ENCODE measurements at places on chromosomes 3 and 15. TPM values are rescaled to one million over a fixed set of nuclear protein-coding genes. Genes with fewer than 3 reads are reported as not detected.
A peak's percentile ranks its signal among the peaks of the same experiment; 100 is the strongest.

DNA sequence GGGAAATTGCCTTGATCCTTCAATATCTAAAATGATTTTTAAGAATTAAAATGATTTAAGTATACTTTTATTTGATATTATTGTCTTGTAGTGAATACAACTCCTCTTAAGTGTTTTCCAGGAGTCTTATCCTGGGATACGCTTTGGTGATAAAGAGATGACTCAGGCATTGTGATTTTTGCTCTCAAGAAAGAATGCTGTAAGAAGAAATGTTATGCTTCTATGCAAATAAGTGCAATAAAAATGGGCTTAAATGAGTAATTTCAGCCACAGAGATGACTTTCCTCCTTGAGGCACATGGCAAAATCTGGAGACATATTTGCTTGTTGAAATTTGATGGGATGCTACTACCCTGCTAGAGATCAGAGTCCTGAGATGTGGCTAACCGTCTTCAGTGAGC, 358.6 kb upstream of the BCHE start:
- no peak overlapping the region for H3K4me3 ChIP-seq
- no peaks in the 10 kb centered on the region for H3K36me3 ChIP-seq
- no peak for DNase-seq

DNA sequence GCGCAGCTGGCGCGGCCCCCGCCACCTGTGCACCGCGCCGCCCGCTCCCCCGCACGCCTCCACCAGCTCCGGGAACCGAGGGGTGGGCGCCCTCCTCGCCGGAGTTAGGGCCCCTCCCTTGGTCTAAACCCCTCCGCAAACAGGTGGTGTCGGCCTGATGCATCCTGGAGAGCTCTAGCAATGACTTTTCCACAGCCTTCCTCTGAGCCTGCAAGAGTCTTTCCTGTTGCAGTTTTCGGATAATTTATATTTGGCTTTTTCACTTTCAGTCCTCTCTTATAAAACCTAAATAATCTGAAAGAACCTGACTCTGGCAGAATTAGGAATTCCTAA, 334 bp upstream of the IGSF11 start:
- no peaks in the 10 kb centered on the region for H3K36me3 ChIP-seq
- H3K27ac ChIP-seq, result peak overlapping the region; percentile 85
- no peak for DNase-seq
- no peaks in the 10 kb centered on the region for H3K27me3 ChIP-seq
- H3K4me3 ChIP-seq, result peak overlapping the region; percentile 58

GRCh38 chr3:37229291-37229690, 54.9 kb upstream of the LRRFIP2 start:
- H3K27me3 ChIP-seq, result no peaks in the 10 kb centered on the region
- no peak overlapping the region for H3K27ac ChIP-seq
- H3K36me3 ChIP-seq, result no peaks in the 10 kb centered on the region
- no peak overlapping the region for H3K4me3 ChIP-seq

GRCh38 chr15:44535523-44536301, 1.2 kb upstream of the EIF3J start:
- peaks cover 23% of the 10 kb centered on the region for H3K4me1 ChIP-seq
- peak overlapping the region; percentile 64 for H3K4me3 ChIP-seq
- no peak for DNase-seq
- H3K36me3 ChIP-seq, result peaks cover 5% of the 10 kb centered on the region
- no peaks in the 10 kb centered on the region for H3K27me3 ChIP-seq
- H3K27ac ChIP-seq, result peak overlapping the region; percentile 98

DNA sequence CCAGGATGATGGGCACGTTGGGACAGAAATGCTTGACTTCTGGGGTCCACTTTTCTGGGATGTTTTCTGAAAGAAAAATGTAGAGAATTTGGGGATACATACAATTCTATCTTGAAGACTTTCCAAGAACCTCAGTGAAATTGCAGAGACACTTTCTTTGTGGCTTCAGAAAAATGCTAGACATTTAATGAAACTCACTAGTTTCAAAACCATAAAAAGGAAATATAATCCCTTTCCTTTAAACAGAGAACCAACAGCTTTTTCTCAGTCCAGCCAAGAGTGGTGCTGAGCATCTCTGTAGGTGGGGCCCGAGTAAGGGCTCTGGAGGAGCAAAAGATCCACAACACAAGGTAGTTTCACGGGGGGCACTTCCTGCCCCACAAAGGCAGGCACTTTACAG, 4.4 kb upstream of the GPX1 start:
- no peaks in the 10 kb centered on the region for H3K4me1 ChIP-seq
- H3K4me3 ChIP-seq, result no peak overlapping the region
- H3K36me3 ChIP-seq, result peaks cover 58% of the 10 kb centered on the region
- no peaks in the 10 kb centered on the region for H3K27me3 ChIP-seq
- no peak for DNase-seq

GRCh38 chr3:159892171-159892795, 96.4 kb upstream of the IL12A start:
- no peaks in the 10 kb centered on the region for H3K27me3 ChIP-seq
- no peaks in the 10 kb centered on the region for H3K36me3 ChIP-seq
- peaks cover 3% of the 10 kb centered on the region for H3K4me1 ChIP-seq

- no peaks in the 10 kb centered on the region for H3K36me3 ChIP-seq
- no peak for DNase-seq
- no peak overlapping the region for H3K27ac ChIP-seq
Measured at GRCh38 chr3:14352002-14352627, 50.3 kb upstream of the SLC6A6 start.

- H3K4me1 ChIP-seq, result no peaks in the 10 kb centered on the region
- no peaks in the 10 kb centered on the region for H3K27me3 ChIP-seq
- no peak overlapping the region for H3K27ac ChIP-seq
Measured at GRCh38 chr3:162743091-162743490, 1246.5 kb downstream of the OTOL1 start.

- H3K4me3 ChIP-seq, result no peak overlapping the region
- DNase-seq, result no peak
- no peaks in the 10 kb centered on the region for H3K27me3 ChIP-seq
- no peak overlapping the region for H3K27ac ChIP-seq
Measured at GRCh38 chr15:27690290-27690689, 408.8 kb downstream of the OCA2 start.

DNA sequence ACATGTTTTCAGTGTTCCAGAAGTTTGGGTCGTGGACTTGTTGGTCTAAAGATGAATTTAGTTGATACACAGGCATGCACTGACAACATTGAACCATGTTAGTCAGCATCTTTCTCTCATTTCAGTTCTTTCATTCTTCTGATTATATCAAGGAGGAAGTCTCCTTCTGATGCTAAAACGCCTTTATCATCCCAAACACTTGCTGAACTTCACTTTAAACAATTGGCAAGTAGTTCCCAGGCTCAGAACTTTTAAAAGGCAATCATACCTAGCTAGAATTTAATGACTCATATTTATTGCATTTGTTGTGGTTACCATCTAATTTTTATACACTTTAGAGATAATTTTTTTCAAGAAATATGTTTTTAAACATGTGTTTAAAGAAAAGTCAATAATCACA, 15.9 kb downstream of the LMCD1 start:
- no peaks in the 10 kb centered on the region for H3K36me3 ChIP-seq
- H3K27me3 ChIP-seq, result no peaks in the 10 kb centered on the region
- no peaks in the 10 kb centered on the region for H3K4me1 ChIP-seq

DNA sequence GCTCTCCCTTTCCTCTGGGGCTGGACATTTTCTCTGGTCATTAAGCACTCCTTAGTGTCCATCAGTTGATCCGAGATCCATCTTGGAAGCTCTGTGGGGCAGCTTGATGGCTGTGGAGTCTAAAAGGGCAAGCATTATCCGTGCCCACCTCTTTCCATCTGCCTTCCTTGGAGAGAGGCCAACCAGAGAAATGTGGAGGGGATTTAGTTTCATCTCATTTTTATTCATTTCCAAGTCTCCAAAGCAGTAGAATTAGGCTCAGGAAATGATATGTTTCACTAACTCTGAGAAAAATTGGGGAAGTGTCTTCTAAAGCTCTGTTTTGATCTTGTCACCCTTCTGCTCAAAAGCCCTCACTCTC, 95.9 kb upstream of the KLHL25 start:
- no peak for DNase-seq
- H3K27me3 ChIP-seq, result no peaks in the 10 kb centered on the region
- H3K27ac ChIP-seq, result no peak overlapping the region
- H3K36me3 ChIP-seq, result no peaks in the 10 kb centered on the region
- H3K4me1 ChIP-seq, result no peaks in the 10 kb centered on the region

- H3K27ac ChIP-seq, result no peak overlapping the region
- no peaks in the 10 kb centered on the region for H3K36me3 ChIP-seq
- H3K4me1 ChIP-seq, result no peaks in the 10 kb centered on the region
- no peaks in the 10 kb centered on the region for H3K27me3 ChIP-seq
- H3K4me3 ChIP-seq, result no peak overlapping the region
Measured at GRCh38 chr3:168155303-168155702, 59.6 kb upstream of the GOLIM4 start.

Gene LIPC
- total RNA-seq, result 1.6 TPM

Gene HTR3E
- total RNA-seq, result not detected

Gene GASK1A
- total RNA-seq, result 2.5 TPM

Gene TMEM108
- total RNA-seq, result 0.46 TPM

Gene C3orf70
- total RNA-seq, result 0.46 TPM

Gene NKTR
- 42.0 TPM for total RNA-seq

Gene C3orf22
- total RNA-seq, result not detected

Gene NRG4
- 31.2 TPM for total RNA-seq

Gene FAM131A
- total RNA-seq, result 4.0 TPM

Gene MYO5C
- total RNA-seq, result 52.7 TPM

Gene PCOLCE2
- total RNA-seq, result 0.59 TPM

Gene PTX3
- 1.5 TPM for total RNA-seq

Measured in pancreas (tissue), 10 donors.